A549 treated with ZK216348 at 1 μM for 4 hours (cell line): ENCODE measurements at places on chromosomes 16 and 17. TPM values are rescaled to one million over a fixed set of nuclear protein-coding genes. Genes with fewer than 3 reads are reported as not detected.

The ITGAD gene
- total RNA-seq, result 0.04 TPM in 1 of 5 replicates, not detected in the others

The CPNE7 gene
- 47.2 to 79.8 TPM (median 72.6 TPM) in 5 replicates for total RNA-seq

The SPATA2L gene
- total RNA-seq, result 6.7 to 15.9 TPM (median 12.0 TPM) in 5 replicates

The GAST gene
- not detected in 5 replicates for total RNA-seq

The WNT9B gene
- not detected in 5 replicates for total RNA-seq
